ENCODE measurements at places on chromosomes 3 and 15.

- no peak for DNase-seq
These were observed 45.1 kb upstream of the NANOGP8 start for GRCh38 chr15:35130245-35130644.

DNA sequence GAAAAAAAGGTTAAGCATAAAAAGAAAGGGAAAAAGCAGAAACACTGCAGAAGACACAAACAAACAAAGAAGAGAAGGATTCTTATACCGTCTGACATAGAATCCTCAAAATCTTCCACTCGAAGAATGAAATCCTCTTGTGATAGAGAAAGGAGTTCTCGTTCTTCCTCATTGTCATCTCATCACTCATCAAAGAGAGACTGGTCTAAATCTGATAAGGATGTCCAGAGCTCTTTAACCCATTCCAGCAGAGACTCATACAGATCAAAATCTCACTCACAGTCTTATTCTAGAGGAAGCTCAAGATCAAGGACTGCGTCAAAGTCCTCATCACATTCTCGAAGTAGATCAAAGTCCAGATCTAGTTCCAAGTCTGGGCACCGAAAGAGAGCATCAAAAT lies 16.5 kb upstream of the ZBTB47 start:
- DNase-seq = no peak

DNA sequence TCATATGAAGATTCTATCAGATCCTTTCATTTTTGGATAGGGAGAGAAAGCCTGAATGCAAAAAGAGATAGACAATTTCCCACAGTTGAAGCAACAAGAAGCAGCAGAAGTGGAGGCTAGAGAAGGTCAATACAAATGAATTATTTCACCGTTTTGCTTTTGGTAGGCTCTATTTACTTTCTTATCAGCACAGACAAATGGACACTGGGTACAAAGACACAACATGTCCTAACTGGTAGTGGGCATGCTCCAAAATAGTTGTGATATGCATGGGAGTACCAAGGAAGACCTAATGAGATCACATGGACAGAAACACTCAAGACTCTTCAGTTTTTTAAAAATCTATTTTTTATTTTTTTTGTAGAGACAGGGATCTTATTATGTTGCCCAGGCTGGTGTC lies 99.4 kb downstream of the XRN1 start:
- DNase-seq = no peak

DNA sequence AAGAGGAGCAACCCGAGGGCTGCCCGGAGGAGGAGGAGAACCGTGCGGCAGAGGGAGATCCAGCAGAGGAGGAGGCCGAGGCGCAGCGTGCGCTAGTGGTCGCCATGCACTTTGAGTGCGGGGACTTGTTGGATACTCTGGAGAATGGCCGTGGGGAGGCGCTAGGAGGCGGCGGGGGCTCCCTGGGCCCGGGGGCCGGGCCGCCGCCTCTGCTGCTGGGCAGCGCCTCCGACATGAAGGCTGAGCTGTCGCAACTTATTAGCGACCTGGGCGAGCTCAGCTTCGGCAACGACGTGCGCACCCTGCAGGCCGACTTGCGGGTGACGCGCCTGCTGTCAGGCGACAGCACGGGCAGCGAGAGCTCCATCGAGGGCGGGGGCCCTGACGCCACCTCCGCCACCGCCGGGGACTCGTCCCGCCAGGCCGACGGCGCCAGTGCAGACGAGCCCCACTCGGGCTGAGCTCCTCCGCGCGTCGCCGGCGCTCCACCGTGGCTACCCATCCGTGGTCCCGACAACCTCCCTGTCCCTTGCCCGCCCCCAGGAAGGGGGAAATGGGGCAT lies 2.0 kb downstream of the FAM43A start:
- DNase-seq = peak; percentile 90

GRCh38 chr3:44074181-44074580 lies 167.5 kb upstream of the TOPAZ1 start:
- DNase-seq = no peak

DNA sequence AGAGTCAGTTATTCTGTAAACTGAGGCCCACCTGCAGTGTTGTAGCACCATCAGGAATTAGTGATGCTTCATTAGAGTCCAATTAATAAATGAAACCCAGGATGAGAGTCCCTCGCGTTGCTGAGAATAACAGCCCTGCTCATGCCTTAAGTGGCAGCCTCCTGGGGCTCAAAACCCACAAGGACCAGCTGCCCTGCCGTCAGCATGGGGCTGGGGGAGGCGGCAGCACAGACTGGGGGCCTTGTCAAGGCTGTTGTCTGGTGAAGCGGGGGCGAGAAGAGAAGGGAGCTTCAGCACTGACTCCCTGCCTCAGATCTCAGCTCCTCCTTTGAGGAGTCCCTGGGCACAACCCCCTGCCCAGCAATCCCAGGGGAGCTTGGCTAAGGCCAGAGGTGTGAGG lies 21.0 kb downstream of the CCDC33 start:
- DNase-seq = no peak
